ENCODE measurements at places on chromosomes 1 and 21.
A peak's percentile ranks its signal among the peaks of the same experiment; 100 is the strongest.

- no peak for DNase-seq
These were observed 93.7 kb upstream of the ETS2 start for GRCh38 chr21:38712071-38712470.

GRCh38 chr1:220347654-220348175 lies 75.5 kb upstream of the RAB3GAP2 start:
- DNase-seq, result no peak

DNA sequence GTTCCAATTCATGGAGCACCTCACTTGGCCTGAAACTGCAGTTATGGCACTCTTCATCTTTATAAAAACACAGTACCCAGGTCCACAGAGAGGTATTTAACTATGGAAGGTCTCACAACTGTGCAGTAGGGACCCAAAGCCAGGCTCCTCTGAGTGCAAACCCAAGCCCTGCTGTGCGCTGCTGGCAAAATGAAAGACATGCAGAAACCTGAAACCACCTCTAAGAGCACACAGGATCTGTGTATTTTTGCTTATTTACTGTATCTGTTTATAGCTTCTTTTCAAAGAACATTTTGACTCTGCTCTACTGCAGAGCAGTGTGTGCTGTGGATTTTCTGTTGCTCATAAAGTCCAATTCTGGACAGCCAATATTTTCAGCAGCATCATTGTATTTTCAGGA lies 166.6 kb downstream of the DSCAM start:
- DNase-seq, result no peak

DNA sequence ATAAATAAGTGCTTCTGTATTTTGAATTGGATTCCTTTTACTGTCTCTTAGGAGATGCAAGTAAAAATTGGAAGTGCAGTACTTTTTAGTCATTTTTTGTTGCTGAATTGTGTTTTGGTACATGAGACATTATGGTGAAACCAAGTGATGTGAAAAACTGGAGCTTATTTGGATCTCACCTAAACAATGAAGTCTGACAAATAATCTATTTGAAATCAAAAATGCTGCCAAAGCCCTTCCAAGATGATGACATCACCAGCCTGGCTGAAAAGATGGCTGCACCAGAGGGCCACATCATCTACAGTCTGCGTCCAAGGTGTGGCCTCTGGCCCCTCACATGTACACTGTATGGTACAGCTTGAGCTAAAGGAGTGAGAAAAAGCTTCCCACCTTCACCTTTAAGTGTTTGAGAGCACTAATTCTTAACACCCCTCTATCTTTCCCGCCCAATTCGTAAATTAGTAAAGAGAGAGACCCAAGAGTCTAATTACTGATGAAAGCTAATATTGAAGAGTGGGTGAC lies 192.5 kb upstream of the ST6GALNAC5 start:
- DNase-seq, result no peak

DNA sequence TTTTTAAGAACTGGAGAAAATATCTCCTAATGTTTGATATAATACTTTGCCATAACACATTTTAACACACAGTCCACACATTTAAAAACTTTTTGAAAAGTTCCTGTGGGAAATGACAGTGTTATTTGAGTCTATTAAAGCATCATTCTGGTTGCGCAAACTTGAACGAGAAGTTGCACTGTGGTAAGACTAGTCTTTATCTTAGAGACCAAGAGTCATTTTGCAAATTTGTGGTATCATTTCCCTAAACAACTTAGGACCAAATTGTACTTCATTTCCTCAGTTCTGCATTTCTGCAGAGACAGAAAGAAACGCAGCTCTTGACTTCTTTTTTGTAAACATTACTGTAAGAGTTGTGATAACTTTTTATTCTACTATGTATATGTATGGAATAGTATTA lies at the start of gene RGS18:
Gene RGS18, plus strand, starts transcription at position 282 of the 400 bp plus-strand sequence. CDS start 176 bp downstream, outside the sequence.
- no peak for DNase-seq

DNA sequence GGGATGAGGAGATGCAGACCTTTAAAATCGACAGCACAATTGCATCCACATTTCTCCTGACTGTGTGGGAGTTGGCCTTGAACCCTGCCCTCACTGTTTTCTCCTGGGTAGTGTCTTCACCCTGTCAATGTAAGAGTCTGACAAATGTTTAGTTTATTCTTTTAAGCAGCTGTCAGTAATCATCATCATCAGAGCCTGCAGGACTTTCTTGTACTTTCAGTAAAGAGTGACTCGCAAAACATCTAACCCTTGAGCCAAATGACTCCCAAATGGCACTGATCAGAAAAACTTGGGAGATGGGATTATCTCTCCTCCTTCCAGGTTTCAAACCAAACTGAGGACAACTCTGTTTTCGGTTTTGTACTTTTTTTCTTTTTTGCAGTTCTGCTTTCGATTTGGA lies 460.2 kb downstream of the KIF26B start:
- DNase-seq, result no peak

DNA sequence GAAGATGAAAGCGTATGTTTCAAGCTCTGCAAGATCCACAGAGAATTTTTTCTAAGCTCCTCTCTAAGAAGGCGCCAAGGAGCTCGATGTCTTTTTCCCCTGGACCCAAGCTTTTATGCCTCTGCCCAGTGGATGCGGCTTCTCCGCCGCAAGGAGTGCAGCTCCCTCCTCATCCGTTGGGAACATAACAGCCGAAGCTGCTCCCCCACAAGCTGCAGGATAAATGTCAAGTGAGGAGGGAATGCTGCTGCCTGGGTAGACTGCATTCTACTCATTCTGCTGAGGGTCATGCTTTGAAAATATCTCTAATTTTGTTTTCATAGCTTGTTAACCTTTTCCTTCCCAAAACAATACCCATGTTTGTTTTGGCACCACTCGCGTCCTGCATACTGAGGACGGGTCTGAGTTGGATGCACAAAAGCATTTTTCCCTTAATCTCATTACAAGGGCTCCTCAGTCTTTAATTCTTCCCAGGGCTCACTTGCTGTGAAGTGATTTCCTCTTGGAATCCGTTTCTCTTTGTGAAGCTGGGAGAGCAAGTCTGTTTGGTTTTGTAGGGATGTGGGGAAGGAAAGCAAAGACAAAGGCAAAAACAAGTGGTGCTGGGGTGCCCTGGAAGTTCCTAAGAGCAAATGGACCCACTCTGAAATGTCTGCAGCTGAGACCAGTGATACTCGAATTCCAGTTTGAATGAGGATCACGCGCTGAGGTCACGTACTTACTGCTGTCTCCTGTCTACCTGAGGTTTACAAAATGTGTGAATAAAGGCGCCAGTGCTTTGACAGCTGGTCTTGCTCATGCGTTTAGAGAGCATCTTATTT lies 134.0 kb upstream of the IRF2BP2 start:
- DNase-seq, result no peak

GRCh38 chr1:105368446-105368845 lies 1618.7 kb downstream of the AMY1C start:
- DNase-seq, result no peak

GRCh38 chr21:14557413-14557812 lies 11.3 kb upstream of the SAMSN1 start:
- DNase-seq, result no peak

DNA sequence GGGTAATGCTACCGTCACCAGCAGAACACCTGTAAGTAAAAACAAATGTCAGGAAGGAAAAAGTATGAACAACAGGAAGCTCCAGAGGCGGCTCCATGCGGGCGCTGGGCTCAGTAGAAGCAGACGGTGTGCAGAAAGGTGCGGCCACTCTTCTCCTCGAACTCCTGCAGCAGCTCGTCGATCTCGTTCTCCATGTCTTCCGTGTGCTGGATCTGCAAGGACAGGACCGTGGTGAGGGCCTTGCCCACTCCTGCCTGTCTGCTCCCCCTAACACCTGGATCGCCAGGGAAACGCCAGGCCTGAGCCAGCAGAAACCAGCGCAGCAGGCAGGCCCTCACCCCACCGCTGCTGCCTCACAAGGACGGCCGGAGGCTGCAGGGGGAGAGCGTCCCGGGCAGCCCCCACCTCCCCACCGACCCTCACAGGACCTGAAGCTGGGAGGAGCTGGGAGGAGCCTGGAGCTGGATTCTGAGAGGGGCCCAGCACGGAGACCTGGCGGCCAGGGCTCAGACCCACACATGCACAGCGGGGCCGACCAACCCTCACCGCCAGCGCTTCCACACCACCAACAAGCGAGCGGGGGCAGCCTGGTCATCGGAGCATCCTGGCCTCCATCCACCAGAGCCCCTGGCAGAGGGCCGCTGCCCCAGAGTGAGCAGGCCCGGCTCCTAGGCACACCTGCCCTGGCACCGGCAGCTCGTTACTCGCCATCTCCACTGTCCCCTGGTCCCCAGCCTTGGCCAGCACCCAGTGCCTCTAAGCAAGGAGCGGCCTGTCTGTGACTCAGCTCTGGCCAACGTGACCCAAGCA lies 1.7 kb upstream of the TMEM240 start:
- no peak for DNase-seq

DNA sequence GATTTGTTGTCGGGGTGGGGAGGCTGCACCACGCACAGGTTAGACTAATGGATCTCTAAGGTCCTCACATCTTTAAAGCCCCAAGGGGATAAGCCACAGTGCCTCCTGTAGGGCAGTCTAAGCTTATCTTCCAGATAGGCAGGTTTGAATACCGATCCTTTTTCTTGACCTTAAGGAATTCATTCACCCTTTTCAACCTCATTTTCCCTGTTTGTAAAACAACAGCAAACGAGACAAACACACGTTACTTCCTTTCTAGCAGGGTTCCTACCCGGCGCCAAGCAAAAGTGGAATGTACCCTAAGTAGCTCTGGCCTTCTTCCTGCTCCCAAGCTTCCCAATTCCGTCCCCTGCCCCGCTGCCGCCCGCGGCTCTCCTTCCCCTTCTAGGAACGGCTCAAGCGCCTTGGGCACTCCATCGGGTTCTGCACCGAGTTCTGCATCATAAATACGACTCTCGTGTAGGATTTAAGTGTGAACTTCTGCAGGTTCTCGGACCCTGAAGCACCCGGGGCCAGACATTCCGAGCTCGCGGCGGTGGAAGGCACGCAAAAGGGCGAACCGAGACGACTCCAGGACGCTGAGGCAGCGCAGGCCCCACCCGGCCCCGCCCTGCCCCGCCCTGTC lies 548 bp upstream of the CDC20 start:
- peak; percentile 27 for DNase-seq

DNA sequence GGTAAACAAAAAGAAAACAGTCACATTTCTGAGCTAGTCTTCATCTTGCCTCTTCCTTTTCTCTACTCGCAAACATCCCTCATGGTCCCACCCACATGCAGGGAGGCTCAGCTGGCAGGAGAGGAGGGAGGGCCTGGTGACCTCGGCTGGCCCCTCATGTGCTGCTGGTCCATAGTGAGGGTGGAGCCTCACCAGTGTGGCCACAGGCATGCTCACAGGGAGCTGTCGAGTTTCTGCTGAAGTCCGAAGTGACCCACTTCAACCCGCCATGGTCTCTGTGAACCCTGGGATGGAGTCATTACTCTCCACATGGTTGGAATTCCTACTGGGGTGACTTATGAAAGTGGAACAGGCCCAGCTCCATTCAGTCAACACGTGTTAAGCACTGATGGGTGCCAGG lies 253.4 kb downstream of the RHOU start:
- peak; percentile 45 for DNase-seq

GRCh38 chr1:210557426-210558077 lies 228.8 kb downstream of the HHAT start:
- no peak for DNase-seq

- no peak for DNase-seq
These were observed 1.7 kb downstream of the EGLN1 start for GRCh38 chr1:231420299-231420958.

GRCh38 chr1:91273875-91274274 lies 130.8 kb downstream of the HFM1 start:
- DNase-seq, result no peak

GRCh38 chr1:39152923-39153322 lies 51.6 kb upstream of the MACF1 start:
- no peak for DNase-seq

DNA sequence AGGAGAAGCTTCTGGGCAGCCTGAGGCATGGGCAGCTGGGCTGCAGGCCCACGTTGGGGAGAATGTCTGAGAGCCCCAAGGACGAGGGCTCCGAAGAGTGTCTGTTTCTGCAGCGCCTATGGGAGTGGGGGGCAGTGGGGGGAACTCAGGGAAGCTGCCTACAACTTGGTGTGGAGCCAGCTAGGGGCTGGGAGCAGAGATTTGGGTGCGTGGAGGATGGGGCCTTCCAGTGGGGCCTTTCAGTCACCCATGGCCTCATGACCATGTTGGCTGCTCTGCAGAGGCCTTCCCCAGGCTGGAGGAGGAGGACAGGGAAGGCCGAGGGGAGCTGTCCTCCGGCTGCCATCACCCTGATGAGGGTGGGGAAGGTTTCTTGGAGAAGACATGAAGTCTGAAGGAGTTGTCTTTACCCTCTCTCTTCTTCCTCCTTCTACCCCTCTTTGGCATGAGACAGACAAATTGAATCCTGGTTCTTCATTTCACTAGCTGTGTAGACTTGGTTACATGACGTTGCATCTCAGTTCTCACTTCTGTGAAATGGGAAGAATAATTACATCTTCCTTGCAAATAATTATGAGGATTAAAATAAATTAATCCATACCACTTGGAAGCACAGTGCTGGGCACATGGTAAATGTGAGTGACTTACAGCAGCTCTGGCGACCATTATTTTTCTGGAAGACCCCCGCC lies 8.3 kb downstream of the PPFIA4 start:
- no peak for DNase-seq

DNA sequence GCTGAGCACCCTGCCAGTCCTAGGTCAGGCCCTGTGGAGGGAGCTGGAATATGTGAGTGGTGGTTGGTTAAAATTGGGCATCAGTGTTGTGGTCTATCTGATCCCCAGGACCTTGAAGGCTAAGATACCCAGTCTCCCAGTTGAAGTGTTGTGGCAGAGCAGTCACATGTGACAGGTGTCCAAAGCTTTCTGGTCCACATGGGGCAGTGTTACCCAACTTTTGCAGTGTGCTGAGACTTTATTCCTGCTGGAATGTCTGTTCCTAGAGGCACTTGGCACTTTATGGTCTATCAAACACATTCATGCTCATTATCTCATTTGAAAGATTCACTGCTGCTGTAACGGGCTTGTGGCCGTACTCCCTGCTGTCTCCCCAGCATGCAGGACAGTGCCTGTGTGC lies 21.0 kb upstream of the LORICRIN start:
- no peak for DNase-seq

GRCh38 chr1:41809692-41810091 lies 109.0 kb downstream of the HIVEP3 start:
- no peak for DNase-seq

DNA sequence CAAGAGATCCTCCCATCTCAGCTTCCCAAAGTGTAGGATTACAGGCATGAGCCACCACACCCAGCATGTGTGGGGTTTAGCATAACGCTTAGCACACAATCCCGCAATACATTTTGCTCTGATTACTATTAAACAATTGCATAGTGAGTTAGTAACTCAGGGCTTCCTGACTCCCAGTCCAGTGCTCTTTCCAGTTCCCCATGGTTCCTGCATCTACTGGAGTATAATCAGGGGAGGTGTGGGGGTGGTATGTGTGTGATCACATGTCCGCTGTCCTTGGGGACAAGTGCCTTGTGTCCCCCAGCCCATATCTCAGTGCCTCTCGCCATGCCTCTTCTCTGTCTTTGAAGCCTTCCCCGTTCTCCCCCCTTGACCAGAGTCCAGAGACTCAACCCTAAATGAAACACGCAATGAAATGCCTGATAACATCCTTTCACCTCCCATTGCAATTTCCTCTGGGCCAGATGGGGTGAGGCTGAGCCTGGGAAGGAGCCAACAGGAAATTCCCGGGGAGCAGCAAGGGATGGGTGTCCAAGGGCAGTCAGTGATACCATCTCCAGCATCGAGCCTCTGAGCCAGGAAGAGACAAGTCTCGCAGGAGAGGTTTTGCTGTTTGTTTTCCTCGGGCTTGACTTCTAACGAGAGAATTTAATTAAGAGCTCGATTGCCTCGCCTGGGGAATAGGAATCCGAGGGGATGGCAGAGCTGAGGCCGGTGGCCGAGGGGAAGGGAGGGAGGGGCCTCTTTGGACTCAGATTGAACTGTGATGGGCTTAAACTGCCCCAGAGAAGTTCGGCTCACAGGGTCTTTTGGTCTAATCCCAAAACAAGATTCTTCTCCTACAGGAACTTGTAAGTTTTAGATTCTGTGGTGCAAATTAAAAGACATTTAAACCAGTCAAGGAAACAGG lies 7.7 kb upstream of the HTR1D start:
- DNase-seq, result peak; percentile 53

Data from GM04503 (cell line).